ENCODE measurements at places on chromosomes 4 and X. TPM values are rescaled to one million over a fixed set of nuclear protein-coding genes. Genes with fewer than 3 reads are reported as not detected.

Gene MXRA5
- not detected for total RNA-seq

Gene UGT2B15
- not detected for total RNA-seq

Gene RELL1
- total RNA-seq = 25.5 TPM

Gene WDR17
- 1.3 TPM for total RNA-seq

Gene MAP3K15
- total RNA-seq = 0.08 TPM

Gene GPC3
- 0.88 TPM for total RNA-seq

Gene NAT8L
- total RNA-seq = not detected

Gene SSX4
- total RNA-seq = not detected

- no peak for DNase-seq
These were observed 37.1 kb downstream of the SNX25 start for GRCh38 chr4:185246453-185246852.

GRCh38 chr4:35802644-35803043, 441.7 kb downstream of the ARAP2 start:
- DNase-seq = no peak

DNA sequence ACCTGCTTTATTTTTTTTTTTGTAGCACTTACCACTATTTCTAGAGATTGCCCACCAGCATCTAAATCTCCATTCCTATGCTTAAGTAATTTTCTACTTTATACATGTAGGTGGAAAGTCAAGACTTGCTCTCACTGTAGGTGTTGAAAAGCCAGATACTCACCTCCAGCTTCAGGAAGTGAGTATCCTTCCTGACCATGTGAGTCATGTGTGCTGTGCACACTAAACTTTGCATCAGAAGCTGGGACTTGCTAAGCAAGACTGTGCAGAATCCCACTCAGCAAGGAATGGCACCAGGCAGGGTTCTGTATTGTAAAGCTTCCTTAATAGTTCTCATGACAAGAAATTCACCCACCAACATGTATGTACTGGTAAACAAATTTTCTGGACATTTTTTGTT, 151.8 kb downstream of the POU4F2 start:
- no peak for DNase-seq

DNA sequence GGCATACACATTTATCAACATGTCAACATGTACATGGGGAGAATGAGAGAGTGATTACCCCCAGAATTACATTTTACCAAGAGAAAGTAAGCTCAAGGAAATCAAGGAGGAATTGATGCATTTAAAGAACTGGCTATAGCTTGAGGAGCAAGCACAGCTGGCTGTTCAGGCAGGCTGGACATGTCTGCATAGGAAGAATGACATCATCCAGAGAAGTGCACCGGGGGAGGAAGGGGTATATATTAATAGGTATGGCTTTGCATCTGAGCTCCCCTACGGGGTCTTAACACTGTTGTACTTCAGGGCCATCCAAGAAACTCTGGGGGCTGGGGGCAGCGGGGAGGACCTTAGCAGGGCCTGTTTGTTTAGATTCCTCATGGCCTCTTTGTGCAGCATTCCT, 222.4 kb upstream of the VCX start:
- DNase-seq = no peak

DNA sequence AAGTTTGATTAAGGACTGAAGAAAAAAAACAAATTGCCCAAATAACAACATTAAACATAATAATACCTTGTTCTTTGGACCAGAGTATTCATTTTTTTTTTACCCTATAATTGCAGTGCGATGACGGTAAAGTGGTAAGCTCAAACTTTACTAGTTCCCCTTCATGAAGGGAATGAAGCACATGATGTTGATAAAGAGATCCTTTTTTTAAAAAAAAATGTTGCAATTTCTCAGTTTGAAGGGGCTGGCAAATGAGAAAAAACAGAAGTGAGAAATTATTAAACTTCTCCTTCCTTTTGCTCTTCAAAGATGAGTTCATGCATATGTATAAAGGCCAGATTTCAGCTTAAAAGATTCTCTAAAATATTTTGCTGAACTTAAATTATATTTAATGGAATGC, 231.7 kb downstream of the C4orf33 start:
- no peak for DNase-seq

DNA sequence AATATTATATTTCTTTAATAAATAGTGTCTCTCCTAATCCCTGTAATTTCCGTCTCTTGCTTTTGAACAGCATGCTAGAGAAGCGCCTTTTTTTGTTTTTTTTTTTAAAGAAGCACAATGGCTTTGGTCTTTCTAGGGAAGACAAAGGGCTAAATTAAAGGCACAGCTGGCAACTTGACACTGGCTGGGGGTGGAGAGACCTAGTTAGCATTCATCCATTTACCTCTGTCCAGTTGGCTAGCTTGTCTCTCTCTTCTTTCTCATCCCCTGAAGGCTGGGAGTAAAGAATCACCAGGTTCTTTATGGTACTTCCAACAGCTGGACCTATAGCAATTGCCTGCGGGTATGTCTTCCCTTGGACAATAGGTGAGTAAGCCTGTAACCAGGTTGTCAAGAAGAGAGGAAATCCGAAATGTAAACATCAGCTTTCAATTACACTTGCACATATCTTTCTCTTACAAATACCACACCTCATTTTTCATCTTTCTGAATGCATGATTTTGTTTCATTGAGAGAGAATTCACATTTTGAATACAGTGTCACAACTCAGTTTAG, 178.4 kb upstream of the GPR101 start:
- DNase-seq = no peak

GRCh38 chr4:182369211-182369610, 126.0 kb downstream of the TENM3 start:
- no peak for DNase-seq

DNA sequence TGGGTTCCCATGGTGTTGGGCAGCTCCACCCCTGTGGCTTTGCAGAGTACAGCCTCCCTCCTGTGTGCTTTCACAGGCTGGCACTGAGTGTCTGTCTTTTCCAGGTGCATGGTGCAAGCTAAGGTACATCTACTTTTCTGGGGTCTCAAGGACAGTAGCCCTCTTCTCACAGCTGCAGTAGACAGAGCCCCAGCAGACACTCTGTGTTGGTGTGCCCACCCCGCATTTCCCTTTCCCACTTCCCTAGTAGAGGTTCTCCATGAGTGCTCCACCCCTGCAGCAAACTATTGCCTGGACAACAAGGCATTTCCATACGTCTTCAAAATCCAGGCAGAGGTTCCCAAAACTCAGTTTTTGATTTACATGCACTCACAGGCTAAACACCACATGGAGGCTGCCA, 143.0 kb downstream of the TECRL start:
- DNase-seq = no peak

DNA sequence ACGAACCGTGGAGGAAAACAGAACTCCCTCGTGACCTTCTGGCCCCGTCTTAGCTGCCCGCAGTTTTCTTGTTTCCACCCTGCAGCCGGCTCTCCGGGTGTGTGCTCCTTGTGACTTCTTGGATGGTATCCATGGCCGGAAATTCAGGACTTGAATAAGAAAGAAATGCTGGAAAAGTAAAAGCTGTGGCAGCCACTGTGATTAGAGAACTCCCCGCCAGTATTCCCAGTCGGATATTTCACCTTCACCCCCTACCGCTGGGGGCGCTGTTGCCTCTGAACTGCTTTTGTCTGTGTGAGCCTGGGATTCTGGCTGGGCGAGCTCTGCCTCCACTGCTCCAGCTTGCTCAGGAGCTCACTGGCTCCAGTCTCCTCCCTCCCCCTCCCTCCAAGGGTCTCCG, 41.5 kb upstream of the CYP4V2 start:
- no peak for DNase-seq

DNA sequence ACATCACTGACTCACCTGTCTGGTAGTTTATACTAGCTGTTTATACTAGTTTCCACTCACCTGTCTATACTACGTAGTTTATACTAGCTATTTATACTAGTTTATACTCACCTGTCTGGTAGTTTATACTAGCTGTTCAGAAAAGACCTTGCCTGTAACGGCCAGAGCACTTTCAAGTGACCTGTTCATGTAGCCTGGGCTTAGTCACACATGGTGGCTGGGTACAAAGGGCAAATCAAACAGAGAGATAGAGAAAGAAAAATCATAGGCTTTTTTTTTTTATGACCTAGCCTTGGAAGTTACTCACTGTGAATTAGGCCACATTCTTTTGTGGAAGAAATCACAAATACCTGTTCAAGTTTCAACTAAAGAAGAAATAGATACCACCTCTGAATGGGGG, 30.7 kb upstream of the SPANXN4 start:
- DNase-seq = no peak

- DNase-seq = no peak
These were observed 8.7 kb downstream of the EGF start for GRCh38 chr4:109921384-109921808.

GRCh38 chr4:82585690-82586435, 24.1 kb upstream of the TMEM150C start:
- DNase-seq = no peak

DNA sequence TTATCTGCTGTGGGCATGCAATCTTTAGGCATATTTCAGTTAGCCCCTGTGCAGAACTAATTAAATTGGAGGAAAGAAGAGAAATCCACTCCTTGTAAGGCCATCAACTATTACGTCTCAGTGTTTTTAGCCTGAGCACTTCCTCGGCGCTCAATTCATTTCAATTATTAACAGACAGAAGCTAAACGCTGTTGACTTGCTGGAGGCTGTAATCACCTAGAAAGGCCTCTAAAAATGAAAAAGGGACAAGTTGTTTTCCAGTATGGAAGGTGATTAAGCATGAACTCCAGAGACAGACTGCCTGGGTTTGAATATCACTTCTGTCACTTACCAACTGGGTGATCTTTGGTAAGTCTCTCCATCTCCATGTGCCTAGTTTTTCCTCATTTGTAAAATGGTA, 59.6 kb downstream of the LEF1 start:
- DNase-seq = no peak

- no peak for DNase-seq
These were observed 72.0 kb downstream of the IL1RAPL1 start for GRCh38 chrX:28659269-28659668.

GRCh38 chr4:145178740-145179280, 1.6 kb downstream of the OTUD4 start:
- DNase-seq = no peak

GRCh38 chrX:19462231-19462630, 53.1 kb downstream of the MAP3K15 start:
- no peak for DNase-seq

DNA sequence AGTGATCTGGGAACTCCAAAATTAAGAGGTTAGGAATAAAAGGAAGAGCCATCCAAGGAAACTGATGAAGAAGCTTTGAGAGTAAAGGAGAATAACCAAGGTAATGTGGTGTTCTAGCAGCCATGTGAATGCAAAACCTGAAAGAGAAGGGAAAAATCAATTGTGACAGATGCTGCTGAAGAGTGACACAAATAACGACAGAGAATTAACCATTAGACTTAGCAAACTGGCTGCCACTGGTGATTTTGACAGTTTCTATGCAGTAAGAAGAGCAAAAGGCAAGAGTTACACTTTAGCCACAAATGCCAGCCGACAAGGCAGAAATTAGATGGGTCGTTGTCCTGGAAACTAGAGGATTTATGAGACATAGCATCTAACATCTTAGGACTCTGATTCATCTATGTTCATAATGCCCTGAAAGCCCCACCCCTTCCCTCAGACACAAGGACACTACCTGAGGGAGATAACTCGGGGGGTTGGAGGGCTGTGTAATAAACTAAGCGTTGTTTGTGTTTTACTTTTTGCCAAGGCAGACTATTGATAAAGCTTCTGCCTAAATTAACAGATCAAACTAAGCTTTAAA, 13.0 kb upstream of the TMEM144 start:
- no peak for DNase-seq

DNA sequence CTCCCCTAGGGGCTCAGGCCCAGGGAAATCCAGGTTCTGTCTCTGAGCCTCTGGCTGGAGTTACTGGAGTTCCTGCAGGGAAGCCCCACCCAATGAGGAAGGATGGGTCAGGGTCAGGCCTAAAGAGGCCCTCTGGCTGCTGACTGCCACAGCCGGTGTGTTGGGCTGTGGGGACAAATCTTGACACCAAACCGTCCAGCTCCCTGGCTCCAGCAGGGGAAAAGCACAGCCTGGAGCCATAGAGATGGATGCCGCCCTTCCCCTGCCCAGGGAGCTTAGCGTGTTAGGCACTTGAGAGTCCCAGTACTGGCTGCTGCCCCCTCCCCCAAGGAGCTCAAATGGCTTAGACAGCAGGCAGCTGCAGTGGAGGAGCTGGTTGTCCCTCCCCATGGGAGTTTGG, 321.3 kb upstream of the LCORL start:
- no peak for DNase-seq

- peak; percentile 66 for DNase-seq
These were observed 1.3 kb downstream of the SH3TC1 start for GRCh38 chr4:8200302-8200975.

Measured in naive thymus-derived CD4-positive, alpha-beta T cell (primary cell).